ENCODE measurements at places on chromosomes 2 and 18. TPM values are rescaled to one million over a fixed set of nuclear protein-coding genes. Genes with fewer than 3 reads are reported as not detected.

DNA sequence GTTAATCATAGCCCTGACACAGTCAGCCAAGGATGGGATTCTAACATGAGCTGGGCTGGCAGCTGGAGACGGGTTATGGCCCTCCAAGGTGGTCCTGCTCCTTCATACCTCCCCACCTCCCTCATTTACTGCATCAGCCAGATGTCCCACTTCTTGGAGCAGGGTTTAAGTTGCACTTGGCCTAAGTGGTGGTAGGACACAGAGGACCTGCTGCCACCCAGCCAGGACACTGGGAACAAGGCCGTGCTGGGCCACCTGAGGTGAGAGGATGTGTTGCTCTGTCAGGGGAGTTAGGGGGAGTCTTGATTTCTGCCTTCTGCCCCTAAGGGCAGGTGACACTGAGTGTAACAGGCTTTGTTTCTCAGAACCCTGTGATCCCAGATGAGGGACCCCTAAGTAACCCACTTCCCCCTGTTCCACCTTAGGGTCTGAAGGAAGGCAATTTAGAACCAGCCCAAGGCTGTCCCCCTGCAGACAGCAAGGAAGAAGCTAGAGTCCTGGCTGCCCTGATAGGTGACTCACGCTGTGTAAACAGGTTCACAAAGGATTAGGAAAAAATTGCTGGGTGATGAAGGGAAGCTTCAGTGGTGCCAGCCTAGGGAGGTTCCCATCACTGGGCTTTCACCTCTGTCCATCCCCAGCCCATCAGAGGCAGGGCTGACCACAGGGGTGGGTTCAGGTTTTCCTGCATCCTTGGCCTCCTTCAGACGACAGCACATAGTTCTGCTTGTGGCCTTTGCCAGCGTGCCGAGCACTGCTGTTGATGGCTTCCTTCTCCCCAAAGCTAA lies 114.3 kb upstream of the MCFD2 start:
- peak; percentile 52 for DNase-seq

DNA sequence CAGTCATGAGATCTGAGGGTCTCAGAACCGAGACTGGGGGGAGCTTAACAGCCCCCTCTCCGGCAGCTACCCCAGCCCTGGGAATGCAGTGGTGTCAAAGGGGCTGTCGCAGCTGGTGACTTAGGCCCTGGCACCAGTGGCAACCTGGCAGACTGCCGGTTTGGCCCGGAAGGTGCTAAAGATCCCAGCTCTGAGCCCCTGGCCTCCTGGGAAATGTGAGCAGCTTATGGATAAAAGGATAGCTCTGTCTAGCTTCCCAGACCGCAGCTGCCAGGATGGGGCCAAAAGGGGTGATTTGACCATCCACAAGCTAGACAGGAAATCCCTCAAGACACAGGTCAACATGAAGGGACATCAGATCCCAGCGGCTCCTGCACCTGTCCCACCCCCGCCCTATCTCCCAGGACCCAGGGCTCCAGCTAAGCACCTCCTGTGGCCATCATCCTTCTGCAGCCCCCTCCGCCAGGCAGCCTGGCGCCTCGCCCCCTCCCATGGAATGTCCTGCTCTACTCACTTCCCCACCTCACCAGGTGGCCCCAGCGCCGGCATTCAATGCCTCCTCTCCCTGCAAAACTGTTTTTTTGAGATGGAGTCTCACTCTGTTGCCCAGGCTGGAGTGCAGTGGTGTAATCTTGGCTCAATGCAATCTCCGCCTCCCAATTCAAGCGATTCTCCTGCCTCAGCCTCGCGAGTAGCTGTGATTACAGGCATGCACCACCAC lies 33.2 kb upstream of the EFHD1 start:
- no peak for DNase-seq

DNA sequence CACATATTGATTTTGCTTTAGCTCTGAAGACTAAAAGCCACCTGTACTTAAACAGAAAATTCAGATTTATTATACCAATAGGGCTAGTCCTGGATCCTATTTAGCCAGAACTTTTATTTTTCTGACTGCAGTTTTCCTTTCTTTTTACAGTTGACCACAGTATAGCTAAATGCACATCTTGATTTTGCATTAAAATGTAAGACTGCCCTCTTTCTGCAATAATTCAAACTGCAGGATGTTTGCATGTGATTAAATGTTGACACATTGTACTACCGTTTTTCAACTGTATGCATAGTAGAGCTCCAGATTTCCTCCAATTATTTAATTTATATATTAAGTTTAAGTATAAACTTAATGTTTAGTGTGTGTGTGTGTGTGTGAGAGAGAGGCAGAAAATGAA lies 1262.9 kb downstream of the SUCLG1 start:
- DNase-seq = peak; percentile 37

- no peak for DNase-seq
These were observed 10.1 kb downstream of the CTIF start for GRCh38 chr18:48548921-48549320.

GRCh38 chr2:164032995-164033394 lies 297.2 kb upstream of the FIGN start:
- no peak for DNase-seq

- no peak for DNase-seq
These were observed 144.9 kb upstream of the ERBB4 start for GRCh38 chr2:212683346-212684097.

DNA sequence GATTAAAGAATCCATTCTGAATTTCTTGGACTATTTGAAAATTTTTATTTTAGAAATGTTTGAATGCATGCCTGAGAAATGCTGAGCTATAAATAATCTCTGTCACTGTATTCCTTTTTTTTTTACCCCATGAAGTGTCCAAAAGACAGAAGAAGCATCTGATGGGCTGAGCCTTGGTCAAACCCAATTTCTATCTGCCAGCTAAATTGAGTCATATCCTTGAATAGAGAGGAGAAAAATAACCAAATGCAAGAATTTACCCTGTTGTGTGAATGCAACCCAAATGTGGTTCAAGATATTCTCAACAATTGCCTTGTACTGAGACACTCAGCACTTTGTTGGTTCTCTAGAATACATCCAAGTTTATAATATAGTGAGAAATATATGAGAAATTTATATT lies 223.5 kb downstream of the UBE2E3 start:
- DNase-seq = no peak

DNA sequence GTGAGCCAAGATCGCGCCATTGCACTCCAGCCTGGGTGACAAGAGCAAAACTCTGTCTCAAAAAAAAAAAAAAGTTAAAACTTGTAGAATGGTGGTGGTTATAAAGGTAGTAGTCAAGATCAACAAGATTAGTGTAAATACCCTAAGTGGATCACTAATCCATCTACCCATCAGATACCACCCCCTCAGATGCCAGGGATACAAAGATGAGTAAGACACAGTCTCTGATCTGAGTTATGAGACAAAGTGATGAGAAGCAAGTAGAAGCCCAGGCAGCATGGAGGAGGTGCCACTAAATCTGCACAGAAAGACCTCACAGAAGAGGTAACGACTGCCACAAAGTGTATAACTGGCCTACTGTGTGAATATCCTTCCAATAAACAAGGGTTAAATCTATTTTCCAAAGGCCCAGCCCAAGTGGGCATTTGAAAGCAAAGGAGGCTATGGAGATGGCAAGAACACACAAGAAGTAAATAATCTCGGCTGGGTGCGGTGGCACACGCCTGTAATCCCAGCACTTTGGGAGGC lies 20.2 kb downstream of the NFE2L2 start:
- DNase-seq = no peak

DNA sequence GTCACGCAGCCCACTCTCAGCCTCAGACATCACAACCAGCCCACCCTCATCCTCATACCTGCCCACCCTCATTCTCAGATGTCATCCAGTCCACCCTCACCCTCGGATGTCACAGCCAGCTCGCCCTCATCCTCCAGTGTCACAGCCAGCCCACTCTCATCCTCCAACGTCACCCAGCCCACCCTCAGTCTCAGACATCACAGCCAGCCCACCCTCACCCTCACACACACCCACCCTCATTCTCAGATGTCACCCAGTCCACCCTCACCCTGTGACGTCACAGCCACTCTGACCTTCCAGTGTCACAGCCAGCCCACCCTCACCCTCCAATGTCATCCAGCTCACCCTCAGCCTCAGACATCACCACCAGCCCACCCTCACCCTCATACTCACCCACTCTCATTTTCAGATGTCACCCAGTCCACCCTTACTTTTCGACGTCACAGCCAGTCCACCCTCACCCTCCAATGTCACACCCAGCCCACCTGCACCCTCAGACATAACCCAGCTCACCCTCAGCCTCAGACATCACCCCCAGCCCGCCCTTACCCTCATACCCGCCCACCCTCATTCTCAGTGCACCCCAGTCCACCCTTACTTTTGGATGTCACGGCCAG lies 100.3 kb downstream of the LOXHD1 start:
- DNase-seq = no peak

GRCh38 chr2:127049927-127050802 lies 56.8 kb downstream of the BIN1 start:
- peak; percentile 88 for DNase-seq

GRCh38 chr2:75243219-75243618 lies 43.9 kb upstream of the TACR1 start:
- no peak for DNase-seq

GRCh38 chr18:13270279-13270855 lies 51.8 kb downstream of the LDLRAD4 start:
- DNase-seq = no peak

- no peak for DNase-seq
These were observed 529.6 kb downstream of the CPS1 start for GRCh38 chr2:211086049-211086448.

DNA sequence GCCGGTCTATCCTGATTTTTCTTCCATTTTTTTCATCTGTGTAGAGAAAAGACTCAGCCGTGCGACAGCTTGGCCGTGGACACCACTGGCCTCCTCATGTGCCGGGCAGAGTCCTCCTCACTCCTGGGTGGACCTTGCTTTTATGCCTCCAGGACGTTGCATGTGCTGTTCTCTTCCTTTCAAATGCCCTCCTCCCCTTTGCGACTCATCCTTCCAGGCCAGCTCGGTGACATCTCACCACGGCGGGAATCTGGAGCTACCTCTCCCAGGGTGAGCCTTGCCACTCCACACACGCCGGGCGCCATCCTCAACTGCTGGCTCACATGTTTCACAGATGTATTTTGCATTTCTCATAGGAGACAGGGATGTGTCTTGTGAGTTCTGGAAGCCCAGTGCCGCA lies 198.5 kb upstream of the HDAC4 start:
- no peak for DNase-seq

- no peak for DNase-seq
These were observed 43.1 kb upstream of the IL1R2 start for GRCh38 chr2:101948625-101949155.

DNA sequence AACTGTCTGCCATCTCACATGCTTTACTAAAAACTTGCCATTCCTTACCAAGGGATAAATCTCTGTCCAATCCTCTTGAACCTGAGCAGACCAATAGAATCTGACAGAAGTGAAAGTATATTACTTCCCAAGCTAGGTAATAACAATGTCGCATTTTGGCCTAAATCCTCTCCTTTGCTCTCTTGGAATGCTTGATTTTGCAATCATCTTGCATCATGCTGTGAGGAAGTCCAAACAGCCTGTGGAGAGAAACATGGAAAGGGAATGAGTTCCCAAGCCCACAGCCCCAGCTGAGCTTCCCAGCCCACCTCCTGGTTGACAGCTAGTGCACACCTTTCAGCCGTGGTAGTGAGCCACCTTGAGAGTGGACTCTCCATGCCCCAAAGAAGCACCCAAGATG lies 540.6 kb downstream of the STK39 start:
- DNase-seq = no peak

- DNase-seq = no peak
These were observed 1.9 kb upstream of the PROM2 start for GRCh38 chr2:95272299-95272751.

ATP5F1A gene
- total RNA-seq = 931 TPM

CTDSP1 gene
- total RNA-seq = 124 TPM

ALK gene
- total RNA-seq = 0.27 TPM

B3GNT7 gene
- total RNA-seq = 6.2 TPM

OSBPL6 gene
- total RNA-seq = 3.0 TPM

LINC00305 gene
- 0.32 TPM for total RNA-seq

VWA3B gene
- total RNA-seq = not detected

SP5 gene
- 1.9 TPM for total RNA-seq

PAIP2B gene
- 4.8 TPM for total RNA-seq

All from hepatocyte (in vitro differentiated cells).